AG08395 (cell line): ENCODE measurements at places on chromosomes 11 and 22.

GRCh38 chr11:123047266-123047946 lies 14.5 kb downstream of the HSPA8 start:
- no peak for DNase-seq

GRCh38 chr22:30014244-30014643 lies 66.0 kb upstream of the HORMAD2 start:
- DNase-seq, result no peak

DNA sequence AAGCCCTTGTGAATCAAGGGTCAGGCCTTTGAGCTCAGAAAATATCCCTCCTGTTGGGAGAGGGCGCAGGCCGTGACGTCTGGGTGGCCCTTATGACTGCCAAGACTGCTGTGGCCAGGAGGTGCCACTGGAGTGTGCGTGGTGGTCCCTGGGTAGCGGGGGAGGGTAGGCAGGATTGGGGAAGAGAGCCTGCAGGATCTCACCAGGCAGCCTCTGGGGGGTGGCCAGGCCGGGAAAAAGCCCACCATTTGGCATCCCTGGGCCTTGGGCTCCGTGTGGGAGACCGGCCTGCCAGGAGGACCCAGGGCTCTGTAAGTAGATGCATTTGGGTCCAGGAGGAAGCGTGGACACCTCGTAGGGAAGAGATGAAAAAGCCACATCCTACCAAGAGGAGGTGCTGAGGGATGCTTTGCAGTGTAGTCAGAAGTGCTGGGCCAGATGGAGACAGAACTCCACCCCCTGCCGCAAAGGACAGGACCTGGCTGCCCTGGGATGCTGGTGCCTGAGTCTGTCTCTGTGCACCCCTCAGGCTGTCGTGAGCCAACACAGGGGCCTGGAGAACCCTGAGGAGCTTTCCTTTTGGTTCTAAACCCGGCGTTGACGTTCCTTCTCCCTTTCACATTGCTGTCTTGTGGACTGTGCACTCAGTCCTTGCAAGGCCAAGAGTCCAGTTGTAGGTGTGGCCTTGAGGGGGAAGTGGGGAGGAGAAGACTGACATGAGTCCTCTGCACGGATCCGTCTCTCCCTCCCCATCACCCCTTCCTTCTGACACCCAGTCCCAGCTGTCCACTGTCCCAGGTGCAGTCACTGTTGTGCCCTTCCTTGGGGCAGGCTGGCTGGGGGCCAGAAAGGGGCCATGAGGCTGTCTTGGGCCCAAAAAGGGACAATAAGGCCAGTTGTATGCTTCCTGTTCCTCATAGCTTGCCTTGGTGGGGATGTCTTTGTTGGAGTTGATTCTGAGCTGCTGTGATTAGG lies 12.7 kb upstream of the MIEF1 start:
- DNase-seq, result no peak

DNA sequence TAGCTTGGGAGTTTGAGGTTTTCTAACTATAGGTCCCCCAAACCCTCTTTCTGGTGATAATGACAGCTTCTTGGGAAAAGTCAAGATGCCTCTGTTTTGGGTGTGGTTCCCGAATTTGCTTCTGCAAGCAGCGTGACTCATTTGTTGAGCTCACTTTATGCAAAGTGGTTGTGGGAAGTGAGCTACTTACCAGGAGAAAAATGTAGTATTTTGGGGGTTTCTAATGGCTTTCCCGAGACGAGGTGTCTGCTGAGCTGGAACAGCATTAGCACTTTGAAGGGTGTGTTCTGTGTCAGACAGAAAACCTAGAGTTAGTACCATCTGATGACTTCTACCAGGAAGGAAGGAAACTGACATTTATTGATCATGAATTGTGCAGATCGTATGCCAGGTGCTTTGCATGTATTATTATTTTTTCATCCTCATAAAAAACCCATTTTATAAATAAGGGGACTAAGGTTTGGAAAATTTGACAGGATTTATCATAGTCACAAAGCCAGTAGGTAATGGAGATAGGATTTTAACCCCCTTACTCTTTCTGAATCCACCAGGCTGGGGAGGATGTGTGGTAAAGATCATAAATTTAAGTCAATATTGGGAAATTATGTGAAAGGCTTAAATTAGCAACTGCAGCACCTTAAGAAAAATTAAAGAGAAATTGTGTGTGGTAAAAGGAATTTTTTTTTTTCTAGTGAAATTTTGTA lies 108.8 kb upstream of the CD44 start:
- DNase-seq, result peak; percentile 69

DNA sequence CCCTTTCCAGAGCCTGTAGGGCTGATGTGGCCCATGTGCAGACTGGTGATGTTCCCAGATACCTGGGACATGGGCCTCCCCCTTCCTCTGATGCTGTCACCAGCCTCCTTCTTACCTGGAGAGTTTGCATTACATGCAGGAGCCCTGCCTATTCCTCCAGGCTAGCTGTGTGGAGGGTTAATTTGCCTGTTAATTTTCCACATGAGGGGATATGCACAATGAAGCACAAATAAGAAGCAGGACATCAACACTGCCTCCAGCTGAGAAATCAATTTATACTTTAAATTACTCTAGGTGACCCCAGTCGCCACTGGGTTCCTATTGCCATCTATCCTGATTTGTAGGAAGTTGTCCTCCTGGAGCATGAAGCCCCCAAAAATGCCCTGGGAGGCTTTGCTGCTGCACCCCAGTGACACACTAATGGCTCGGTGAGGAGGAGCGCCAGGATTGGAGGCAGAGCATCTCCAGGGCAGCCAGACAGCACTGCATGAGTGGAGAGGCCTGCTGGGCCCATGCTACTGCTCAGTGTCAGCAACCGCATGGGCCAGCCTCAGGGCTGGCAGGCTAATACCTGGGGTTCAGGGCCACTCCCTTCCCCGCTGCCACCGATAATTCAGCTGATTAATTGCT lies 101.6 kb upstream of the USP47 start:
- no peak for DNase-seq

DNA sequence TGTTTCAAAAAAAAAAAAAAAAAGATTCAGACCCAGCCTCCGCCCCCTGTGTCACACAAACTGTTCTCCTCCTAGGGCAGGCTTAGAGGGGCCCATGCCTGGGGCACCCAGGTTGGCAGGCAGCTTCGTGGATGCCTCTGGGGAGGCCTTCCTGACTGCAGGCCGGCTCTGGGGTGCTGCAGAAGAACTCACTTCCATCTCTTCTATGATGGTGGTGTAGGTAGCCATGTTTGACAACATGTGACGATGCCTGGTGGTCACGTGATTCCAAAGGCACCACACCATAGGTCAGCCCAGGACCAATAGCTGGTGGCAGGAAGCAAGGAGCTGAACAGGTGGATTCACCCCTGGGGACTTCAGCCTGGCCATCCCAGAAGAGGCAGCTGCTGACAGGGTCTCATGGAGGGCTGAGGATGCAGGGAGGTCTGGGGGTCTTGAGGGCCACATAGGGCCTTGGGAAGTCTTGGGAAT lies 24.1 kb upstream of the CELSR1 start:
- DNase-seq, result no peak

GRCh38 chr11:95519912-95520311 lies 269.7 kb downstream of the FAM76B start:
- DNase-seq, result no peak

DNA sequence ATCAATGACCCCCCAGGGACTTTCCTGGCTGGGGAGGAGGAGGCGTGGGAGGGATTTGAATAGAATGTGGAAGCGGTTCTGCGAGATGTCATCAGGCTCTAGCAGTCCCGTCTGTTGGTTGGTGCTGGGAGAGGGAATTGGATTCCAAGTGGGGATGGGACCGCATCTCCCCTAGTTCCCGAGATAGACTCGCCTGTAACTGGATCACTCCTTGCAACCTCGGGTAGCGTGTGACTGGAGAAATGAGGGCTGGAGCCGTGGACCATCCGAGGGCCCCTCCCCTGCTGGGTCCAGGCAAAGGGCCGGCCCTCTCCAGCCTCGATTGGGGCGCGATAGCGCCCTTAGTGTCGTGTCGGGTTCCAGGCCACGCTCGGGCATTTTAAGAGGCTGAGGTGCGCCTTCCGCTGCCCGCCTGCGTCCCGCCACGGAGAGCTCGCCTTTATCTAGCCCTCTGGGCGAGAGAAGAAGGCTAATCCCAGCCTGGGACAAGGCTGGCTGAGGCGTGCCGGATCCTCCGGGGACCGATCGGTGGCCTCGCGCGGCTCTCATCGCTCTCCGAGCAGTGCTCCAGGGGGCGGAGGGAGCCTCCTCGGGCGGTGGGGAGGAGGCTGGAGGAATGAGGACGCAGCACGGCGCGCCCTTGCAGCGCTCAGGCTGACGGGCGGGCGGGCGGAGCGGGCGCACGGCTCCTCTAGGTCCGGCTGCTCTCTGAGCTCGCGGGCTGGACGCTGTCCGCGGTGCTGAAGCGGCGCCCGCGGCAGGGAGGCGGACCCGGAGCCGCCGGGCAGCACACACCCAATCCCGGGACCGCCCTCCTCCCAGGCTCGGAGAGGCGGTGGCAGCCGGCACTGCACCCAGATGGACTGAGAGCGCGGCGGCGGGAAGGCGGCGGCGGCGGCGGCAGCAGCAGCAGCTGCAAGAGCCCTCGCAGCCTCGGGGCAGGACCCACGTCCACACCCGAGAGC lies 107.8 kb downstream of the OSBP2 start:
- DNase-seq, result peak; percentile 93

DNA sequence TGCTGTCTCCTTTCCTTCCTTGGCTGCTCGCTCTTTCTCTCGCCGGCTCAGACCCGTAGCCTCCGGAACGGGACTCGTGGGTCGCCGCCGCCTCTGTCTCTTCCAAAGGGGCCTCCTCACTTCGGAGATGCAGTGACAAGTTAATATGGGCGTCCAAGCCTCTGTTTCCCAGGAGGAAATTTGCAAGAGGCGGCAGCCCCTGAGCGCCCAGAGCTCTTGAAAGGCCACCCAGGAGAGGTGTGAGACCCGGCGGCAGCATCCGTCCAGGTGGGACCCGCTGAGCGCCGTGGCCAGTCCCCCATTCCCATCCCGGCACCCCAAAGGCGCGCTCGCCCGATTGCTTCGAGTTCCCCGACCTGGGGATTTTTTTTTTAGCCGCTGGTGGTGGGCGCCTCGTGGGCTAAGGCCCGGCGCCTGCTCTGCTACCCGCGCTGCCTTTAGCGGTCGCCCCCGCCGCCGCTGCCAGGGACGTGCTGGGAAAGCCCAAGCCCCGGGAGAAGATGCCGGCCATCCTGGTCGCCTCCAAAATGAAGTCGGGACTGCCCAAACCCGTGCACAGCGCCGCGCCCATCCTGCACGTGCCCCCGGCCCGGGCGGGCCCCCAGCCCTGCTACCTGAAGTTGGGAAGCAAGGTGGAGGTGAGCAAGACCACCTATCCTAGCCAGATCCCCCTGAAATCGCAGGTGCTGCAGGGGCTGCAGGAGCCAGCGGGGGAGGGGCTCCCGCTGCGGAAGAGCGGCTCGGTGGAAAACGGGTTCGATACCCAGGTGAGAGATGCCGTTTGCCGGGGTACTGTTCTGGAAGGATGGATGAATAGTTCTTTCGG lies 772 bp downstream of the NAV2 start:
- no peak for DNase-seq

GRCh38 chr22:45970705-45971407 lies 6.1 kb downstream of the WNT7B start:
- peak; percentile 29 for DNase-seq

- no peak for DNase-seq
Measured at GRCh38 chr11:114211444-114212121, 84.6 kb upstream of the NNMT start.

GRCh38 chr11:1196516-1197391 lies 26.1 kb upstream of the MUC5B start:
- DNase-seq, result no peak

DNA sequence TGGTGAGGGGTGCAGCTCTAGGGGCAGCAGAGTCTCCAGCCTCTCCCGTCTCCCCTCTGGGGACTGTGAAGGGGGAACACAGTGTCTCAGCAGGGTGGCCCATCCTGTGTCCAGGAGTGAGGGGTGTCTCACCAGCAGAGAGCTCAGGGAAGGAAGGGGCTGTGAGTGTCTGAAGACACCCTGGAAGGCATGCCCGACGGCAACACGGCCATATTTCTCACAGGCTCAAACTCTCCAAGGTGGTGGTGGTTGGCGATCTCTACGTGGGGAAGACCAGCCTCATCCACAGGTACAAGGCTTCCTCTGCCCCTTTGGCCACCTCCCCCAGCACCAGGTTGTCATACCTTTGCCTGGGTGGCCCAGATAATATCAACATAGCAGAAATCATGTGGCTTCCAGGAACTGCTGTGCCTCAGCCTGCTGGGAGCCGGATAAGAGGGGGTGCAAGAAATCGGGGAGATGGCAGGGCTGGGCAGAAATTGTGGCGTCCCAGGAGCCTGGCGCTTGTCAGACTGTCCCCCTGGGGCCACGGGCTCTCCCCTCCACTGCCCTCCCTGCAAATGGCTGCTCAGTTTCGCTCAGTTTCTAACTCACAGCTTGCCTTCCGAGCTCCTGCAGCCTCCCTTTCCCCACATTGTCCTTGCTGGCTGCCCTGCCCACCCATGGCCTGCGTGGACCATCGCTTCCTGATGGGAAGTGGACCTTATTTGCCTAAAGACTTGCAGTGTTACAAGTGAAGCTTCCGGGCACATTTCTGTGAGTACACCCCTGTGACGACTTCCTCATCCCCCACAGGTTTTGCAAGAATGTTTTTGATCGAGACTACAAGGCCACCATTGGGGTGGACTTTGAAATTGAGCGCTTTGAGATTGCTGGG lies 7.2 kb downstream of the RAB36 start:
- no peak for DNase-seq
